ENCODE measurements at places on chromosomes 11 and 22. TPM values are rescaled to one million over a fixed set of nuclear protein-coding genes. Genes with fewer than 3 reads are reported as not detected.

DNA sequence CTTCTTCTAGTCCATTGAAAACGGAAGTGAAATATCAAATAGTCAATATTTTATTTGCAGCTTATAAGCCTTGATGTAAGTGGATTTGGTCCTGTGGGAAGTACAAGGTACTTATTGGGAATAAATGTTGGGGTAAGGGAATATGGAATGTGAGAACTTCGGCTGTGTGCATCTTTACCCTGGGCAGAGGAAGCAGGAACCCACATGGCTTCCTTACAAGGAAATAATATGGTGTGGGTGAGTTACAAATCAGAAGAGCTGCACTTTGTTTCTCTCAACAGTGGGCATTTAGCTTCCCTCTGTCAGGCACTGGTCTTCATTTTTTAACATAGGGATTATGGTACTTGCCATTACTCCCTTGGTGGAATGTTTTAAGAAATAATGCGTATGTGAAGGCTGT lies 77.9 kb downstream of the SCN3B start:
- no peaks in the 10 kb centered on the region for H3K27me3 ChIP-seq
- DNase-seq, result no peak
- no peak overlapping the region for H3K27ac ChIP-seq
- H3K4me3 ChIP-seq, result no peak overlapping the region
- no peaks in the 10 kb centered on the region for H3K4me1 ChIP-seq

DNA sequence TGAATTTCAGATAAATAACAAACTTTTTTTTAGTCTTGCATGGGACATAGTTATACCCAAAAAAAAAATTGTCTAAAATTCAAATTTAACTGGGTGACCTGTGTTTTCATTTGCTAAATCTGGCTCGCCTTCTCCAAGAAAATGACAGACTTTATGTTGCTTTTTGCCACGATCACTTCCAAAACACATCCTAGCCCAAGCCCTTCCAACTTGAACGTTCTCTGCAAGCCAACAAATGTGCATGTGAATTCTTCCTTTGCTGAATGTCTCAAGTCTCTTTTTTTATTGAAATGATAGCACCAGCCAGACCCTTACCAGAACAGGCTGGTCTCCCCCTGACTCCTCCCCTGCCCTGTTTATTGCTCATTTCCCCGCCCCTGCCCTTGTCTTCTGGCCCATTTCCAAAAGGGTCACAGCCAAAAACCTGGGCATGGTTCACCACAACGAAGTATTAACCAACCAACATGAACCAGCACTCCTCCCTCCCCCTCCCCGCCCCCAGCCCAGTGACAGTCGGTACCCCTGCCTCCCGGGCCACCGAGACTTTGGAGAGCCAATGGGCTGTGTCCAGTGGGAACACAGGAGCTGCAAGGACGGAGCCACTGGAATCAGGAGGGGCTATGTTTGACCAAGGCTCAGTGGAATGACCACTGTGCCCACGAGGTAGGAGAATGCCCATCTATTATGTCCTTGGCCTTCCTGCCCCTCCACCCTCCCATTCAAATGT lies 63.2 kb downstream of the BTG4 start:
- H3K27me3 ChIP-seq, result no peaks in the 10 kb centered on the region
- no peak for DNase-seq
- no peak overlapping the region for H3K4me3 ChIP-seq
- no peaks in the 10 kb centered on the region for H3K36me3 ChIP-seq
- peaks cover 16% of the 10 kb centered on the region for H3K4me1 ChIP-seq

- H3K36me3 ChIP-seq, result peaks cover 20% of the 10 kb centered on the region
- no peaks in the 10 kb centered on the region for H3K27me3 ChIP-seq
- DNase-seq, result peak; percentile 97
- H3K4me3 ChIP-seq, result no peak overlapping the region
- peaks cover 62% of the 10 kb centered on the region for H3K4me1 ChIP-seq
These were observed 50.8 kb downstream of the FBLN1 start for GRCh38 chr22:45553351-45554039.

DNA sequence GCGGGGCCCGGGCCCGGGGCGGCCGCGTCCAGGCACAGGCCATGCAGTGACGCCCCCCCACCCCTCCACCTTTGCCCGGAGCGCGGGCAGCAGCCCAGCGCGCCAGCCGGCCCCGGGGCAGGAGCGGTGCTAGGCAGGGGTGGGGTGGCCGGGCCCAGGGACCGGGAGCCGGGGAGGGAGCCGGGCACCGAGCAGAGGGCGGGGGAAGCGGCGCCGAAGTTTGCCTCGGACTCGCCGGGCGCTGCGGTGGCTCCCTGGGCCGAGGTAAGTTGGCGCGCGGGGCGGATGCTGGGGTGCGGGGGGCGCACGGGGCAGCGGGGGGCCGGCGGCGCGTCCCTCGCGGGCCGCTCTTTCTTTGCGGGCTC lies 332 bp downstream of the TEAD1 start:
- peaks cover 26% of the 10 kb centered on the region for H3K4me1 ChIP-seq
- peaks cover 37% of the 10 kb centered on the region for H3K36me3 ChIP-seq
- H3K27ac ChIP-seq, result peak overlapping the region; percentile 99
- DNase-seq, result no peak
- H3K27me3 ChIP-seq, result no peaks in the 10 kb centered on the region

- H3K36me3 ChIP-seq, result no peaks in the 10 kb centered on the region
- no peak overlapping the region for H3K4me3 ChIP-seq
- H3K4me1 ChIP-seq, result no peaks in the 10 kb centered on the region
- H3K27ac ChIP-seq, result no peak overlapping the region
- H3K27me3 ChIP-seq, result no peaks in the 10 kb centered on the region
These were observed 509.0 kb upstream of the LARGE1 start for GRCh38 chr22:34429314-34429713.

CFAP300 gene
- 2.1 TPM for total RNA-seq

GRCh38 chr22:30829901-30830550 lies 135.4 kb downstream of the OSBP2 start:
- no peak overlapping the region for H3K4me3 ChIP-seq
- no peaks in the 10 kb centered on the region for H3K36me3 ChIP-seq
- H3K4me1 ChIP-seq, result peaks cover 27% of the 10 kb centered on the region
- no peaks in the 10 kb centered on the region for H3K27me3 ChIP-seq

GAB4 gene
- not detected for total RNA-seq

DNA sequence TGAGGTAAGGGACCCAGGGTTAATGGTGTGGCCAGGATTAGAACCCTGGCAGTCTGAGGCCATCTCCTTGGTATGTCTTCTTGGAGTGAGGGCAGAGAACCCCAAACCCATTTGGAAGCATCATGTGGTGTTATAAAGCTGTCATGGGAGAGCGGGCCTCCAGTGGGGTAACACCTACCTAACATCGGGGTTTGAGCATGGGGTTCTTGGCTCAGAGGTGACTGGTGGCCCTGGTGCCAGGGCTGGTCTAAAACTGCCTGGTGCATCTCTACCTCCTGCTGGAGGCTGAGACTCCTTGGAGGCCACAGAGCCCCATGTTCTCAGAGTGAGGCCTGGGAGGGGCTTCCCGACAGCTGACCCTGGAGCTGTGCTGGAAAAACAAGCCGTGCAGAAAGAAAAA lies 4.5 kb downstream of the PRDM11 start:
- peak; percentile 25 for DNase-seq
- H3K4me1 ChIP-seq, result peaks cover 10% of the 10 kb centered on the region
- no peak overlapping the region for H3K4me3 ChIP-seq
- no peaks in the 10 kb centered on the region for H3K27me3 ChIP-seq
- H3K36me3 ChIP-seq, result peaks cover 3% of the 10 kb centered on the region

DNA sequence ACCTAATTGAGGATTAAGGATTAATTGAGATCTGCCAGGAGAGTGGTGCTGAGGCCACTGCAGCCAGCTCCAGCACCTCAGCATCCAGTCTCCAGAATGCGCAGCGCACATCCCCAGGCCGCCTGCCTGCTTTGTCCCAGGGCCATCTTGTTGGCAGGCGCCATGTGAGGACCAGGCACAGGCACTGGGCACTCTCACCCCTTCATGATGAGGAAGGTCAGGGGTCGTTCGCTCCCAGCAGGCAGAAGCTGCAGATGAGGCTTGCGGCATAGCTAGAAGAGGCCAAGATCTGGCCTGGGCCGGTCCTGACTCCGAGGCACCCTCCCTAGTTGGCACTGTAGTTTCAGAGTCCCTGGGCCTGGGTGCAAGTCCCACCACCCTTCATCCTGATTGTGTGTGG lies 6.4 kb downstream of the CABP2 start:
- no peak overlapping the region for H3K27ac ChIP-seq
- no peak overlapping the region for H3K4me3 ChIP-seq
- H3K36me3 ChIP-seq, result no peaks in the 10 kb centered on the region
- H3K27me3 ChIP-seq, result peaks cover 33% of the 10 kb centered on the region
- no peaks in the 10 kb centered on the region for H3K4me1 ChIP-seq

SLC25A1 gene
- total RNA-seq, result 118 TPM

DNA sequence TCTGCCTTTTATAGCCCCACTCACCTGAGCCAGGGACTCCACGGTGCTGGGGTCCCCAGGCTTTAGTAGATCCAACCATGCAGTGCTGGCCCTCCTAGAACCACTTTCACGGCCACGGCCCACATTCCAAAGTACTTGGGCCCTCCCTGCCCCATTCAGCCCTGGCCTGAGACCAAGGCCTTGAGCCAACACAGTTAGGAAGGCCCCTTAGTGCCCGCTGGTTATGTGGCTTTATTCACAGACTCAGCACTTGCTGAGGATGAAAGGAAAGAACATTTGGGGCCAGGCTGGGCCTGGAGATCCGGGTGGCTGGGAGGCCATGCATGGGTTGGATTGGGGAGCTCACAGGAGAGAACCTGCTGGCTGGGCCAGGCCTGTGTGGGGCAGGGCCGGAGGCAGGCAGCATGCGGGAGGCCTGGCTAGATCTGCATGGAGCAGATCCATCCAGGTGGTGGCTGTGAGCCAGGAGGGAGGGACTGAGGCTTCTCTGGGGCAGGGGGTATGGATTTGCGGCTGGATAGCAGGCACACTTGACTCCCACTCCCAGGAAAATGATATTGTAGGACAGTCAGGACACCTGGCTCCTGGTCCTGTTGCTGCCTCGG lies 12.6 kb downstream of the CHRM1 start:
- peaks cover 7% of the 10 kb centered on the region for H3K4me1 ChIP-seq
- H3K27me3 ChIP-seq, result 0 out of 2 replicates have a peak, but pooled peaks cover 3% of the 10 kb centered on the region
- DNase-seq, result no peak
- no peak overlapping the region for H3K4me3 ChIP-seq
- no peak overlapping the region for H3K27ac ChIP-seq
- H3K36me3 ChIP-seq, result no peaks in the 10 kb centered on the region

SYCE3 gene
- total RNA-seq, result not detected

DNA sequence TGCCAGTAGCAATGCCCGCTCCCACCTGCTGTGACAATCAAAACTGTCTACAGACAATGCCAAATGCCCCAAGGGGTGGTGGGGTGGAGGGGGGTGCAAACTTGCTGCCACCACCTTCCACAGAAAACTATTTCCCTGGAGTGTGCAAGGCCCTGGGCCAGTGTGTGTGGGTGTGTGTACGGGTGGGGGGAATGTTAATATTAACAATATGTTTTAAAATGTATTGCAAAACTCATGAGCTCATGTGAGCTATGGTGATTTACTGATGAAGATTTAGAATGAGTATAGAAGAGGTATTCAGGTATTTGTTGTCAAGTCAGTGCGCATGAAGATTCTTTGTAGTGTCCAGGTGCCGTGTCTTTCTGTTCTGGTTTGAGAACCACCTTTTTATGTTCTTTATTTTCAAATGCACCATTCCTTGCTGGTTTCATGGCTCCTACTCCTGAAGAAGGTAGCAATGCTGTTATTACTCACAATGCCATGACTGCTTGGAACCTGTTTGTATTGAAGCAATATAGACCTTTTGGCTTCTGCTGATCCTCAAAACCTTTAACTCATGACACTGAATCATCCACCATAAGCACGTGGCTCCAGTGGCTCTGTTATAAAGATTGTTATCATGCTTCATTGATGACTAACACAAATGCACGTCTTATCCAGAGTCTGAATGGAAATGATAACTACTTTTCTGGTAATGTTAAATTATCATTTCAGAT lies 29.9 kb upstream of the AQP11 start:
- no peak for DNase-seq
- 0 out of 2 replicates have a peak, but pooled peaks cover 4% of the 10 kb centered on the region for H3K4me1 ChIP-seq
- H3K36me3 ChIP-seq, result no peaks in the 10 kb centered on the region
- no peaks in the 10 kb centered on the region for H3K27me3 ChIP-seq

KRTAP5-9 gene
- not detected for total RNA-seq

GRCh38 chr11:65446446-65447277 lies 24.1 kb downstream of the NEAT1 start:
- no peak for DNase-seq
- H3K36me3 ChIP-seq, result peaks cover 56% of the 10 kb centered on the region
- no peak overlapping the region for H3K27ac ChIP-seq
- no peak overlapping the region for H3K4me3 ChIP-seq
- no peaks in the 10 kb centered on the region for H3K27me3 ChIP-seq
- peaks cover 16% of the 10 kb centered on the region for H3K4me1 ChIP-seq

VPREB1 gene
- not detected for total RNA-seq

C11orf16 gene
- total RNA-seq, result not detected

DNA sequence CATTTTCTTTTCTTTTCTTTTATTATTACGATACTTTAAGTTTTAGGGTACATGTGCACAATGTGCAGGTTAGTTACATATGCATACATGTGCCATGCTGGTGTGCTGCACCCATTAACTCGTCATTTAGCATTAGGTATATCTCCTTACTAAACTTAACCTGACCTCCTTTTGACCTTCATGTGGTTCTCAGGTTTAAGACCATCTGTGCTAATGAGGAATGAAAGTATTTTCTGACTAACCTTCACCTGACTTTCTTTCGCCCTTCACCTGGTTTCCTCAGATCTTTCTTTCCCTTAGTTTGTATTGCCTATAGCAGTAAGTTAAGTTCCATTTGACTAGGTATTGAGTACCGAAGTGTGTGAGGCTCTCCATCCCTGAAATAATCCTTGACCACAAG lies 6.5 kb downstream of the EXPH5 start:
- H3K36me3 ChIP-seq, result no peaks in the 10 kb centered on the region
- H3K4me3 ChIP-seq, result no peak overlapping the region
- no peaks in the 10 kb centered on the region for H3K4me1 ChIP-seq

DUSP8 gene
- 0.82 TPM for total RNA-seq

DNA sequence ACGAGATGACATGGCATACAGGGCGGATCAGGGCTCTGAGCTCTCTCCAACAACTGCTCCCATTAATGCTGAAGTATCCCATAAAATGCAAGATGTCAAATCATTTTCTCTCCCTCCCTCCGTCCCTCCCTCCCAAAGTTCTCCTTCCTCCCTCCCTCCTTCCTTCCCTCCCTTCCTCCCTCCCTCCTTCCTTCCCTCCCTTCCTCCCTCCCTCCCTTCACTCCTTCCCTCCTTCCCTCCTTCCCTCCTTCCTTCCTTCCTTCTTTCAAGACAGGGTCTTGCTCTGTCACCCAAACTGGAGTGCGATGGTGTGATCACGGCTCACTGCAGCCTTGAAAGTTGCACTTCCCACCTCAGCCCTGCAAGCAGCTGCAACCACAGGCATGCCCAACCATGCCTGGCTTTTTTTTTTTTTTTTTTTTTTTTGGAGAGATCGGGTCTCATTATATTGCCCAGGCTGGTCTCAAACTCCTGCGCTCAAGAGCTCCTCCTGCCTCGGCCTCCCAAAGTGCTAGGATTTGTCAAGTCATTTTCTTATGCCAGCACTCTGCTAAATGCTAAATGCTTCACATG lies 38.2 kb downstream of the TXN2 start:
- no peaks in the 10 kb centered on the region for H3K36me3 ChIP-seq
- H3K27me3 ChIP-seq, result no peaks in the 10 kb centered on the region
- no peak for DNase-seq

Measured in SJSA1 (cell line).